Activated CD4-positive, alpha-beta T cell treated with anti-CD3 and anti-CD28 coated beads, Interleukin-2, amount 10 ng/mL, durations not matched to agents 7 days and 5 days (primary cell): ENCODE measurements at places on chromosomes 6 and 20.
A peak's percentile ranks its signal among the peaks of the same experiment; 100 is the strongest.

DNA sequence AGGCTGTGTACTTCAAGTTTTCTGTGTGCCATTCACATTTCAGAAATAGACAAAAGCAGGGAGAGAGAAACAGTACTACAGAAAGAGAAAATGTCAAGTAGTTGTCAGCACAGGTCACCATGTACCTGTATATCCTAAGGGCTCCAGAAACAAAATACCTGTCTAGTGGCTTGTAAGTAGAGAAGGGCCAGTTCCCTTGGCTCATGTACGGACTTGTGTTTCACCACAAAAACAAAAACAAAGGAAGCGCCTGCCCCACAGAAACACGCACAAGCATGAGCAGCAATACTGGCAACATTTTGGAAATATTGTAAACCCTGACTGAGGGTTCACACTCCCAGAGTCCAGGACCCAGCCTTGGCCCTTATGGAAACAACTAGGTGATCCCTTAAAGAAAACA lies 44.3 kb downstream of the CNKSR3 start:
- DNase-seq, result no peak

- peak; percentile 7 for DNase-seq
Observed at GRCh38 chr6:151240791-151241642, 1.2 kb downstream of the AKAP12 start.

DNA sequence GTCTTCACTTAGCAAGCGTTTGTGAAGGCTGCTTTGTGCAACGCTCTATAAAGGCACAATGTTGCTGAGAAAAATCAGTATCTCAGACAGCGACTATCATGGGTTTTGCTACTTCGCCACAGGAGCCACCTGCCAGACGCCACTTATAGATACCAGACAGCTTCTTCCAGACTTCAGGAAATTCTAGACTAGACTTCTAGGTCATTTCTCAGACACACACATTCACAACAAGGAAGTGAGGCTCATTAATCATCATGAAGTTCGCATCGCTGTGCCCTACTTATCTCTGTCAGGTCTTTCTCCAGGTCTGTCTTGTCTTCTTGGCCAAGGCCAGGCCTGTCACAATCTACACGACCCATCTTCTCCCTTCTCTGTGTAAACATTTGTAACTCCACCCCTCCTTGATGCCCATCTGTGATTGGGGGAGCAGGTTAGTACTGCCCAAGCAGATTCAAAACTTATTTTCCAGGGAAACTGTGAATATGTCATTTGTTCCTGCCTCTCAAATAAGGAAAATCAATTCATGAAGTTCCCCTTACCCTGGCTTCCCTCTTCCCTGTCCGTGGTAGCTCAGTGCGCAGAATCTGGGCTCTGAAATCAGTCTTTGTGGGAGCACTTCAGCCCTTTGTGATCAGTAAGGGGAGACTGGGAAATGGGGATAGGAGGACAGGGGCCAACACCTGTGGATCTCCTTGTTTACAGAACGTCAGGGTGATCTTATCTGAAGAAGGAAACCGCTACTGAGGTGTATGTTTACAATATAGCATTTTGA lies 115.5 kb downstream of the TNFAIP3 start:
- DNase-seq, result no peak

DNA sequence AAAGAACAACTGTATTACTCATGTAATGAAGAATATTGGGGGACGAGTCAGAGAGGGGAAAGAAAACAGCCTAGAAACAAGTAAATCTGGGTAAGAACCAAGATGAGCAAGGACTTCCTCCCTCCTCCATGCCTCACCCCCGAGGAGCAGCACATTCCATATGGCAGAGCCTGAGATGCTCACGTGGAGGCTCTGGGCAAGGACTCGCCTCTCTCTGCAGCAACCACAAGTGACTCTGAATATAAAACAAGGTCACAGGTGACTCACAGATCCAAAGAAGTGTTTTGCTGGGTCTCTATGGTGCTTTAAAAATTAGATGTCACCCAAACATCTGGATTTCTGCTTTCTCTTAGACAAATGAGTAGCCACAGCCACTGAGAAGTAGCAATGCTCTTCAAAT lies 453.0 kb upstream of the SULF2 start:
- DNase-seq, result no peak

DNA sequence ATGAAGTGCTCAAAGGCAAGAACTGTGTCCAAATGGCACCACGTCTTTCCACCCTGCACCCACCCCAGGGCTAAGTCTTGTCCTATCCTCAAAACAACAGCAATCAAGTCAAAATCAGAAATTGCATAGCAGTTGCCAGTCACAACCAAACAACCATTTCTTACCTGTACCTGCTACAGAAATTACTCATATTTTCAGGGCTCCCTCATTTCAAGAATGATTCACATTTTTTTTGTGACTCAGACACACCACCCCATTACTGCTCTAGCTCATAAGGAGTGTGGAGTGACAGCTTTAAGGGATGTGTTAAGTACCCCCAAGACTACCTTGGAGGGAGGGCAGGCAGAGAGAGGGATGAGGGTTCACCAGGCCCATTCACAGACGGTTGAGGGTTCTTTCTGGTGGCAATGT lies 111.7 kb downstream of the TRERF1 start:
- peak; percentile 13 for DNase-seq

GRCh38 chr6:132247381-132248159 lies 153.7 kb downstream of the MOXD1 start:
- DNase-seq, result no peak

DNA sequence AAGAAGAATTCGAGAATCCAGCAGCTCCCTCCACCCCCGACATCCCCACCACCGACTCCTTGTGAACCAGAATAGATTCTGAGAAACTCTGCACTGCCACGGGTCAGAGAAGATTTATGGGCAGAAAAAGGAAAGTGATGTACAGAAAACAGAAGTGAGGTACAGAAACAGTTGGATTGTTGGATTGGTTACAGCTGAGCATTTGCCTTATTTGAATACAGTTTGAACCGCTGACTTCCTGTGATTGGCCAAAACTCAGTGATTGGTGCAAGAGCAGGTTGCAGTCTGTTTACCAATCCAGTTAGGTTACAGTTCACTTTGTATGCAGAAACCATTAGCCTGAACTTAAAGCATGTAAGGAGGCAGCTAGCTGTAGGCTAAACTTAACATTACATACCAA lies 131.2 kb upstream of the HDDC2 start:
- no peak for DNase-seq

DNA sequence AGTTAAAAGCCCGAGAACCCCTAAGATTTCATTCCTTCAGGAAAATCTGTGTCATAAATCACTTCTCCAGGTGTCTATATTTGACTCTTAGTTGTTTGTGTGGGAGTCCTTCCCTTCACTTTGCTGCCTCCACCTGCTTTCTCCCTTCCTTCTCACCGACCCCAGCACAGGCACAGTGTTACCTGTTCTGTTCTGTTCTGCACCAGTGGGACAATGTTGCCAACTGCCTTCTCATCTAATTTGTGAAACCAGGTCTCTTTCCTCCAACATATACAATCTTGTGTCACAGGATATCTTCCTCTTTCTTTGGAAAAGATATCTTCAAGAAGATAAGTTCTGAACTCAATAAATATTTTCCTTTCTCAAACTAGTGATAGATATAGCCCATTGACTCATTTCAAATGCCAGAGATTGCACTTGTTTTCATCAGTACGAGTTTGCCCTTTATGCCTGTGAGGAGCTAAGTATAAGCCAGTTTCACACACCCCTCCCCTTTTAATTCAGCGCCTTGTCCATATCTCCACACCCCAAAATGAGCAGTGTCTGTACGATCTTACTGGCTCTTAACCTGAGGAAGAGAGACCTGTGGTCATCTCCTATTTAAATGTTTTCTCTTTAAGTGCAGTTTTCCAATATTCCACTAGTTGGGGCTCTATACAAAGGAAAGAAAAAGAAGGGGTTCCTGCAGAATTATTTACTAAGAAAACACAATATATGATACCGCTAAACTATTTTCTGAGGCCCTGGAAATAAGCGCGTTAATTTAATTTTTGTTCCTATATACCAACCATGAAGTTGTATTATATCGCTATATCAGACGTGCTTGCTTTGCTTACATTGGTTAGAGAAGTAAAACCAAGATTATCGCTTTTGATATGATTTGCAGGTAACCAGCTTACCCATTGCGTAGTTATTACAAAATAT lies 81.6 kb upstream of the PREP start:
- DNase-seq, result no peak

DNA sequence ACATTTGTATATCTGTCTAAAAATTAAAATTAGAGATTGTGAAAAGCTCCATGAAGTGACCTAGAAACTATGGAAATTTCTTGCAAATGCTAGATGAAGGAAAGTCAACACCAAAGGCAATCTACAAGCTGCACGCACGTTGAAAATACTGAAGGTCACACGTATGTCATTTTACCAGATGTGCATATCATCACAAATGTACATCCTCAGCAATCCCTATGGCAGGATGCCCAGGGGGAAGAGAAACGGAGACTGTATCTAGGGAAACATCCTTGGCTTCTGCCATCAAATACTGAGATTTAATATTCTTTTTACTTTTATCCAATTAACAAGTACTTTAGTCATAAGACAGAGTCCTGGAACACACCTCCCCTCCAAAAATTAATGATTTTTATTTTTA lies 672.0 kb downstream of the RNF144B start:
- no peak for DNase-seq

DNA sequence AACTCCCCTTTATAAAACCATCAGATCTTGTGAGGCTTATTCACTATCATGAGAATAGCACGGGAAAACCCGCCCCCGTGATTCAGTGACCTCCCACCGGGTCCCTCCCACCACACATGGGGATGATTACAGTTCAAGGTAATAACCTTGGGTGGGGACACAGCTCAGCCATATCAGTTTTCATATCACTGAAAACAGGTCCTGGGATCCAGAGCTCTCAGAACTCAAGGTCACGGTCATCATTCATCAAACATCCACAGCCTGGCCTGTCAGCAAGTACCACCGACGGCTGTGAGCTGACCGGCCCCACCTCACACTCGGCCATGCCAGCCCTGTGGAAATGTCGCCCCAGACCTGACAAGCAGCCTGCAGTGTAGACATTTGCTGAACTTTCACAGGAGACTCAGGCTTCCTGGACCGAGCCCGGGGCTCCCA lies 14.1 kb upstream of the FRMD1 start:
- no peak for DNase-seq
